ENCODE measurements at places on chromosomes 6 and 20. TPM values are rescaled to one million over a fixed set of nuclear protein-coding genes. Genes with fewer than 3 reads are reported as not detected.
A peak's percentile ranks its signal among the peaks of the same experiment; 100 is the strongest.

DNA sequence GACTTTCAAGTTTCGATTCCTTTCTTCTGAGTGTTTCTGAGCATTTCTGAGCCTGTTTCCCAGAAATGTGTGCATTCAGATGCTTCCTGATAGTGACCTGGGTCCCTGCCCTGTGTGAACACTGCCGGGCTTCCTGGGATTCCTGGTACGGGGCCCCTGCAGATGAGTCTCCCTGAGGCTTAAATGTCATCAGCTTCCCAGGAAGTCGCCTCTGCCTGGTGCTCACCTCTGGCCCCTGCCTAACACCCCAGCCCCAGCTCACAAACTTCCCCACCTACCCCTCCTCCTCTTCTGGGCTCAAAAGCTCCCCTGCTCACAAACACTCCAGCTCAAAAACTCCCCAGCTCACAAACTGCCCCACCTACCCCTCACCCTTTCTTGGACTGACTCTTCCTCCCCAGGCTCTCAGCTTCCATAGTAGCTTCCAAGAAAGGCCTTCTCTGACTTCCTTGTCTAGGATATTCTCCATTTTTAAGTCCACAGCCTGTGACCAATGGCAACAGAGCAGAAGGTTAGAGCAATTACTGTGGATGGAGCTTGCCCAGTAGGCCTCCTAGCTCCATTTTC is 42.0 kb downstream of the TGM2 start:
- no peaks in the 10 kb centered on the region for H3K36me3 ChIP-seq
- peak overlapping the region; percentile 41 for H3K27ac ChIP-seq
- DNase-seq, result no peak
- no peak overlapping the region for H3K4me3 ChIP-seq

GRCh38 chr6:68197356-68197755 is 437.7 kb upstream of the ADGRB3 start:
- no peak overlapping the region for H3K4me3 ChIP-seq
- no peak overlapping the region for H3K27ac ChIP-seq
- peaks cover 15% of the 10 kb centered on the region for H3K27me3 ChIP-seq

DNA sequence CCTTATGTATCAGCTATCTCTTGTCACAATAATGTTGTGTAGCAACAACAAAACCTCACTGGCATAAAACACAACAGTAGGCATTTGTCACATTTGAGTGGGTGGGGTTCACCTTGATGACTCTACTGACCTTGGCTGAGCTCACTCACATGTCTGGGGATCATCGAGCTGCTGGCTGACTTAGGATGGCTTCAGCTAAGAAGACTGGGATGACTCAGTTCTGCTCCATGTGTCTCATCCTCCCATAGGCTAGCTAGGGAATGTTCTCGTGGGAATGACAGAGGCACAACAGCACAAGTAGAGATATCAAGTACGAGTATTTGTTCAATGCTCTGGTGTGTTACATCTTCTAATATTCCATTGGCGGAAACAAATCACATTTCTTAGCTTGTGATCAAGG is 167.9 kb downstream of the PLCB1 start:
- no peaks in the 10 kb centered on the region for H3K27me3 ChIP-seq
- no peak overlapping the region for H3K4me3 ChIP-seq
- DNase-seq, result no peak
- H3K27ac ChIP-seq, result no peak overlapping the region

DNA sequence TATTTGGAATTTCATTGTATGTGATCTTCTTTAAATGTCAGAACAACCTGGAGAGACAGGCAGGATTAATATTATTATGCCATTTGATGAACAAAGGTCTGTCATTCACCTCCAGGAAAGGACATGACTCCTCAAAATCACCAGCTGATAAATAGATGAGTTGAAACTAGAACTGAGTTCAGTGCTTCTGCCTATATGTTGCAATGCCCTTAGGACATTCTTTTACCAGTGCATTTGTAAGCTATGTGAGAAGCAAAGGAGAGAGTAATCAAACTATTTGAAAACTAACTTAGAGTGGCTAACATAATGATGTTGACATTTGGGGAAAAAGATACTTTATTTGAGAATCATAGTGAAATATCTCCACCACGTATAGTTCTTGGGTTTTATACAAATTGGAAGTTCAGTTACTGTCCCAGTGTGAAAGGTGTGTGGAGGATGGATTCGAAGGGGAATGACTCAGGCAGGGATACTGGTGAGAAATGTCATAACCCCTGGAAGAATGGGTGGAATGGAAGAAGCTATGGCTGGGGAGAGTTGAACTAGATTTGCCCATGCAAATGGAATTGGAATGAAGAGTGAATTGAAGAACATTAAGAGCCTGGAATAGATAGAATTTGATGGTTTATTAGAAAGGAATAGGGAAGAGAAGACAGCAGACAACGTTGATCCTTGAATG is 21.5 kb downstream of the PKIB start:
- H3K4me1 ChIP-seq, result no peaks in the 10 kb centered on the region
- no peak for DNase-seq
- no peaks in the 10 kb centered on the region for H3K27me3 ChIP-seq
- no peak overlapping the region for H3K4me3 ChIP-seq
- H3K36me3 ChIP-seq, result no peaks in the 10 kb centered on the region

Gene SLC22A2
- total RNA-seq, result 0.44 TPM
